MV-4-11 (cell line): ENCODE measurements at places on chromosomes 5 and 9.

- no peak for DNase-seq
Measured at GRCh38 chr5:160744268-160745101, 107.5 kb downstream of the ATP10B start.

GRCh38 chr9:106896695-106897094 is 33.7 kb downstream of the ZNF462 start:
- DNase-seq: no peak

GRCh38 chr5:73380041-73380440 is 68.5 kb downstream of the FOXD1 start:
- DNase-seq: no peak

DNA sequence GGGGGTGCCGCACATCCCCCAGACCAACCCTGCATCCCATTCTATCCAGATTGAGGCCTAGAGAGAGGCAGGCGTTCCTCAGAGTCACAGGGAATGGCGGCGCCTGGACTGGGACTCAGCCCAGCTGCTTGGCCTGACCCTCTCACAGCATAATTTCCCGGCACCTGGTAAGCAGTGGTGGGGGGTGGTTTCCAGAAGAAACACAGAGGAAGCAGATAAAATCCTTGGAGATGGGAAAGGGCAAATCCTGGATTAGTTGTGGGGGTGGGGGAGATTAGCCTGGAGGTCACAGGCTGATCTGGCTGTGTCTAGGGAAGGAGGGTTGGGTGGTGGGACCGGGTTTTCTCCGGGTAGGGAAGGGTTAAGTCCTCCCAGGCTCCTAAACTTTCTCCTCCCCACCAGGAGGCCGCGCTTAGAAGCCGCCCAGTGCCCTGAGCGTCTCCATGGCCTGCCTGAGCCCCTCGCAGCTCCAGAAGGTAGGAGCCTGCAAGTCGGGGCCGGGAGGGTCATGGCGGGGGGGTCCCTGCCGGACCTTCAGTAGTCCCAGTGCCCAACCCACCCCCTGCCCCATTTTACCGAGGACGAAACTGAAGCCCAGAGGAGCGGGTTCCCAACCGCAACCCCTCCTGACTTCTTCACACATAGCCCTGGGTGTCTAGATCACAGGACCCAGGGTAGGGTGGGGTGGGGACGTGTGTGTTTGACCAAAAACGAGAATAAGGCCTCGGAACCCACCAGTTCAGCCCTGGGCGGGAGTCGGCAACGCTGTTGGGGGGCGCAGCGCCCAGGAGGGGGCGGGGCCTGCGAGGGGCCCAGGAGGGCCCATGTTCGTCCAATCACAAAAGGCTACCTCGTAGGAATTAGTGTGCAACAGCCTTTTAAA is 1.3 kb downstream of the PHYHD1 start:
- DNase-seq: no peak

DNA sequence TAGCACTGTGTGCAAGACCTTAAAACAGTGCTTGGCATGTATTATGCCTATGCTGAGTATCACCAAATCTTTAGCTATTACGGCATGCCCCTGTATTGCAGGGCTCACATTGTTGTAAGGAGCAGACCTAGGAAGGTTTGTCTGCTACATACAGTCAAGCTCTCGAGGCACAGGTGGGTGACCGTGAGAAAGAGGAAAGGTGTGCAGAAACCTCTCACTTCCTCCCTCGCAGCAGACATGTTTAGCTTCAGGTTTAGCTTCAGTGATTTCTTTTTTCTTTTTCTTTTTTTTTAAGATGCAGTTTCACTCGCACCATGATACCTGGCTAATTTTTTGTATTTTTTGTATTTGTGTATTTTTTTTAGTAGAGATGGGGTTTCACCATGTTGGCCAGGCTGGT is 275.8 kb upstream of the RIOK2 start:
- no peak for DNase-seq

GRCh38 chr9:131927091-131927490 is 152.6 kb downstream of the MED27 start:
- DNase-seq: peak; percentile 26

GRCh38 chr5:7867260-7867659 is 1.6 kb downstream of the FASTKD3 start:
- no peak for DNase-seq

DNA sequence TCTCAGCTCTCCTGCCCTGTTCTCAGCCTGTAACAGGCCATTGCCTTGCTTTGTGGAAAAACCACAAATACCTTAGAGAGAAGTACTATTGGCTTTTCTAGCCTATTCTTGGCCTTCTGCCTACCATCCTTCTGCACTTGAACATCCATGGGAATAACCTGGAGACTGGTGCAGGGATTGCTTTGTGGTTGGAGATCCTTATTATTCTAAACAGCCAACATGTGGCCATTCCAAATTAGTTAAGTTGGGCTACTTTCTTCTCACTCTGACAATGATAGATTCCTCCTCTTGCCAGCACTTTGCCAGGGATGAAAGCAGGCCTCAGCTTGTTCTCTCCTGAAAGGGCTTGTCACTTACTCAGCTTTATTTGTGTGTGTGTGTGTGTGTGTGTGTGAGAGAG is 240.4 kb downstream of the GLIS3 start:
- no peak for DNase-seq

DNA sequence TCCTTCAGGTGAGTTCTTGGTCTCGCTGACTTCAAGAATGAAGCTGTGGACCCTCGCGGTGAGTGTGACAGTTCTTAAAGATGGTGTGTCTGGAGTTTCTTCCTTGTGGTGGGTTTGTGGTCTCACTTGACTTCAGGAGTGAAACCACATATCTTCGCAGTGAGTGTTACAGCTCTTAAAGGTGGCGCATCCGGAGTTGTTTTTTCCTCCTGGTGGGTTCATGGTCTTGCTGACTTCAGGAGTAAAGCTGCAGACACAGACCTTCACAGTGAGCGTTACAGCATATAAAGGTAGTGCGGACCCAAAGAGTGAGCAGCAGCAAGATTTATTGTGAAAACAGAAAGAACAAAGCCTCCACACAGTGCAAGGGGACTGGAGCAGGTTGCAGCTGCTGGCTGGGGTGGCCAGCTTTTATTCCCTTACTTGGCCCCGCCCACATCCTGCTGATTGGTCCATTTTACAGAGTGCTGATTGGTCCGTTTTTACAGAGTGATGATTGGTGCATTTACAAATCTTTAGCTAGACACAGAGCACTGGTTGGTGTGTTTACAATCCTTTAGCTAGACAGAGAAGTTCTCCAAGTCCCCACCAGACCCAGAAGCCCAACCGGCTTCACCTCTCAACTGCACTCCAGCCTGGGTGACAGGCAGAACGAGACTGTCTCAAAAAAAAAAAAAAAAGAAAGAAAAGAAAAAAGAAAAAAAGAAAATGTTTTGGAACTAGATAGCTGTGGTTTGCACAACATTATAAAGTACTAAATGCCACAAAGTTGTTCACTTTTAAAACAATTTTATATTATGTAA is 9.1 kb upstream of the ERMP1 start:
- peak; percentile 25 for DNase-seq

- no peak for DNase-seq
Measured at GRCh38 chr5:132235340-132235739, 7.7 kb upstream of the P4HA2 start.

DNA sequence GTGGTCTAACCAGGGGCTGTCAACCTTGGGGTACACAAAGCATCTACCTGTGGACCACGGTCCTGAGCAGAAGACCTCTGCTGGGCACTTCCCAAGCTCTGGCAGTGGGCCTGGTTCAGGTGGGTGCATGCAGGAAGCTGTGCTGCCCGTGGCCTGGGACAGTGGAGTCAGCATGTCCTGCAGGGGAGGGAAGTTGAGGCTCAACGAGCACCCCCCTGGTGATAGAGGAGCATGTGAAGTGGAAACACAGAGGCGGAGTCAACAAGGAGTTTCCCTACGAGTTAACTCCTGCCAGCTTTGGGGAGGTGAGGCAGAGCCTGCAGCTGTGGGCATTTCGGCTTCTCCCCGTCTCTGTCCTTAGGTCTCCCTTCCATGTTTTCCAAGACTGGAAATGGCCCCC is 67.5 kb upstream of the IRX2 start:
- no peak for DNase-seq

DNA sequence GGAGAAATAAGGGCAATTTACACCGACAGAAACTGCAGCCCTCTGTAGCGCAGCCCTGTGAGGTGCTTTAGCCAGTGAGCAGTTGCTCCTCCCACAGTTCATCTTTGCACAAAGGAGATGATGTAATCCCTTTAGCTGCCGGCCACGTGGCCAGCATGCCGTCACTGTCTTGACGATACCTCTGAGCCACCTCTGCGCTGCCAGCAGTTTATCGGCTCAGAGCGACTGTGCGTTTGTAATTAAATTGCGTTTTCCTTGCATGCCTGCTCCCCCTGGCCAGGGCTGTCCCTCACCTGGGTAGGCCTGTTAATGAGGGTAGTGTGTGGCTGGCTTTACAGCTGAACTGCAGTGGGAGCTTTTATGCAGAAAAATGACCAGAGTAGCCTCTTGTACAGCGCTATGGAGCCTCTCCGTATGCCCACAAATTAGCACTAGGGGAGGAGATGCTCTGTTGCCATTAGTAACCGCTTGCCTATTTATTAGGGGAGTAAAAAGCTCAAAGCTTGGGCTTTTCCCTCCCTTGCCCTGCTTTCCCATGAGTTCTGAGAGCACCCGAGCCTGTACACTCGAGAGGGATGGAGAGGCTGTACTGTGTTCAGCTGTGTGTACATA is 107.0 kb downstream of the TRIO start:
- no peak for DNase-seq

DNA sequence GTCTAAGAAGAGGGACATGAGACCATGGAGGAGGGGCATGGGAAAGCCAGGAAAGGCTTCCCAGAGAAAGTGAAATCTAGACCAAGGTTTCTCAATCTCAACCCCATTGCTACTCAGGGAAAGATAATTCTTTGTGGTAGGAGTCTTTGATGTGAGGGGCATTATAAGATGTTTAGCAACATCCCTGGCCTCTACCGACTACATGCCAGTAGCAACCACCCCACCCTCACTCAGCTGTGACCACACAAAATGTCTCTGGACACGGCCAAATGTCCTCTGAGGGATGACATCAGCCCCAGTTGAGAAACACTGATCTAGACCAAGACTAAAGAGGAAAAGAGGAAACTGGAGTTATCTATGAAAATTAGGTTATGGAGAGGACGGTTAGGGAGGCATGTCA is 298.5 kb upstream of the KIF2A start:
- peak; percentile 78 for DNase-seq

- peak; percentile 34 for DNase-seq
Measured at GRCh38 chr5:137360607-137361006, 138.5 kb downstream of the SPOCK1 start.

DNA sequence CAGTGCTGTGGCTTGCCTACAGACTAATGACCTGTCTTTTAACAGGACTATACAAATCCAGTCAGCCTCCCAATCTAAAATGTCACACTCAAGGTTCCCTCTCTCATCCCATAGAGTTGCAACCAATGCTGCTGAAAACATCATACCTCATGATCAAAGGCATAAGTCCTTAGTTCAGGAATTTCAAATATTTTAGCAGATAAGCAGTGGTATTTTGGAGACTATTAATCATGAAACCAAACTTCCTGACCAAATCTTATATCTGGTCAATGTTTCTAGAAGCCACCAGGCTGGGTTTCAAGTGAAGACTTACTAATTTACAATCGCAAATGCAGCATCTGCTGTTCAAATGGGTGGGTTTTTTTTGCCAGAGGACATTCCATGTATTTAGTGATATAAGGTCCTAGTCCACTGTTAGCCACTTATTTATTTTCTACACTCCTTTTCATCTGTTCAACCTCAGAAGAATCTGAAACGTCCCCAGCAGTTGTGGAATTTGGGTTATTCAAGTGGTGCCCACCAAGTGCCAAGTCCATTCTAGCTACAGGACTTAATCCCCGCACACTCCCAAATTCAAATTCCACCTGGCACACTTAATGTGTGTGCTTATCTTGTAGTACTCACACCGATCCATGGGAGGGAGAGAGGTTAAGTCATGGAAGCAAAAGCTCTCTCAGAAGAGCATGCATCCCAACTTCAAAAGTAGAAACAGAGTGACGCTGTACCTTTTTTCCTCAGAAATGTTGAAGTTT is 5.8 kb downstream of the TAS2R1 start:
- no peak for DNase-seq

- DNase-seq: no peak
Measured at GRCh38 chr9:76756941-76757673, 7.1 kb upstream of the PCA3 start.

GRCh38 chr5:137335493-137335892 is 163.6 kb downstream of the SPOCK1 start:
- DNase-seq: no peak

DNA sequence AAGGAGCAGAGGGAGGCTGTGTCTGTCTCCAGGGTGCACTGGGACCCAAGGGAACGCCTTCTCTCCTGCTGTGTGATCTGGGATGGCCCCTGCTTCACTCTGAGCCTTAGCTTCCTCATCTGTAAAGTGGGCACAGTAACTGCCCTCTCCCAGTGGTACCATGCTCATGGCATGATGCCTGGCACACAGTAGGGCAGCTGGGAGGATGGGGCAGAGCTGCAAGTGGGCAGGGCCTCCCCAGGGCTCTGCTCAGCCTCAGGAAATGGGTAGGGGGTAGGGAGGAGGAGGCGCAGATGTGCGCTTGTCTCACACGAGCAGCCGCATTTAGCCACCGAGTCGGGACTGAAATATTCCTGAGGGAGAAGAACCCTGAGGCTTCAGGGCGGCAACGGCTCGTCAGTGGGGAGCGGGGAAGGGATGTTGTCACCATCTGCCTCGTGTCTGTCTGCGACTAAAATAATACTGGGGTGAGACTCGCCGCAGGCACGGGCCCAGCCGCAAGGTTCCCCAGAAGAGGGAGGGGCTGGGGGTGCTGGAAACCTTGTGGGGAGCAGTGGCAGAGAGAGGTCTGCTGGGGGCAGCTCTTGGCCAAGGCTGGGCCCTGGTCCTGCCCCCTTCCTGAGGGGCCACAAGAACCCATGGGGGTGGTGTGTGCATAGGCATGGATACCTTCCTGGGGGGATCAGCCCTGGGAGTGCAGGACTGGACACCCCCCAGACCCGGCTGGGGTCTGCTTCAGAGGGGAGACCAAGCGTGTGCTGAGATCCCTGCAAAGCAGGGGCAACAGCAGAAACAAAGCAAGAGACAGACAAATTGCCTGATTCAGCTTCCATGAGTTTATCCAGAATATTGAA is 55.2 kb upstream of the PSD2 start:
- peak; percentile 4 for DNase-seq

- DNase-seq: no peak
Measured at GRCh38 chr5:90855296-90856010, 296.9 kb downstream of the ADGRV1 start.

DNA sequence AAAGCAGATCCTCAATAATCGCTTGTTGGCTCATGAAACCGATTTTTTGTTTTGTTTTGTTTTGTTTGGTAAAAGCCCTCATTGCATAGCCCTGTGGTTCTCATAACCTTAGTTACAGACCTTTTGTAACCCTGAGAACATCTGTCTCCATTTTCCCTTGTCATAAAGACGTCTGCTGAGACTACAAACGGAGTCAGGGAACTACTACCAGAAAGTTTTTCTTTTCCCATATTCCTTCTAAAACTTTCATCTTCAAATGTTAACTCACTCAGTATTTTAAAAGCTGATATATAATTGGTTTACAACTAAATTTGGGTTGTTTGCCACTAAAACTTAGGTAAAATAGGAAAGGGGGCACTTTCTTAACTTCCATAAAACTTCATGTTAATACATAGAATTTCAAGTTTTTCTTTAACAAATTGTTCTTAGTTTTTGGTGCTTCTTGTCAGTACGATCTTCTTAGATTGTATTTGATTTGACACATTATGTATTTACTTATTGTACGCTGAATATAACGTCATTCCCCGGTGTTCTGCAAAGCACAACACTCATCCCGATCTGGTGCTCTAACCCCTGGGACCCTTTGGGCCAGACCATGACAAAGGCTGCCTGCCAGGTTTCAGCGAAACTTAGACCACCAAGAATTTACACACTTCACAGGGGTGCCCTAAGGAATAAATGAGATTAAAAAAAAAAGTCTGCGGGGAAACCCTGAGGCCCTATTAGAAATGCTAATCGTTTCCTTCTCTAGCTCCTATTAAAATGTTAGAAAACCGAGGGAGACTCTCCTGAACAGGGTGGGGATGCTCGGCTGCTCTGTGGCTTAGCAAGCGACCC is 1.1 kb upstream of the ANP32B start:
- no peak for DNase-seq
